ENCODE measurements at places on chromosomes 11 and 22.

DNA sequence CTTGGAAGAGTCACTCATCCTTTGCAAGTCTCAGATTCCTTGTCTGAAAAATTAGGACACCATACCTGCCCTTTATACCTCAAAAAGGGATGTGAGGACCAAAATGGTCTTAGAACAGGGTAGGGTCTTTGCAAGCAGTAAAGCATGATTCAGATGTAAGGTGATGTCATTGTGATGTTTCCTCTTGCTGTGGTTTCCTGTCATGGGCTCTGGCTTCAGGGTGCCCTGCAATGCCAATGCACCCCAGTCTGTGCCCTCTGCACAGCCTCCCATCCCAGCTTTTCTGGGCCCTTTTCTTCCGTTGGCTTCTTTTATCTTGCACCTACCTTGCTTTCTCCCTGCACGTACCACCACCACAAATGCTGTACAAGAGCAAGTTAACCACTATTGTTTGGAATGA lies 87.8 kb upstream of the NNMT start:
- no peaks in the 10 kb centered on the region for H3K4me1 ChIP-seq
- H3K36me3 ChIP-seq, result no peaks in the 10 kb centered on the region
- no peak for DNase-seq
- no peak overlapping the region for H3K4me3 ChIP-seq
- no peak overlapping the region for H3K27ac ChIP-seq
- no peaks in the 10 kb centered on the region for H3K27me3 ChIP-seq

DNA sequence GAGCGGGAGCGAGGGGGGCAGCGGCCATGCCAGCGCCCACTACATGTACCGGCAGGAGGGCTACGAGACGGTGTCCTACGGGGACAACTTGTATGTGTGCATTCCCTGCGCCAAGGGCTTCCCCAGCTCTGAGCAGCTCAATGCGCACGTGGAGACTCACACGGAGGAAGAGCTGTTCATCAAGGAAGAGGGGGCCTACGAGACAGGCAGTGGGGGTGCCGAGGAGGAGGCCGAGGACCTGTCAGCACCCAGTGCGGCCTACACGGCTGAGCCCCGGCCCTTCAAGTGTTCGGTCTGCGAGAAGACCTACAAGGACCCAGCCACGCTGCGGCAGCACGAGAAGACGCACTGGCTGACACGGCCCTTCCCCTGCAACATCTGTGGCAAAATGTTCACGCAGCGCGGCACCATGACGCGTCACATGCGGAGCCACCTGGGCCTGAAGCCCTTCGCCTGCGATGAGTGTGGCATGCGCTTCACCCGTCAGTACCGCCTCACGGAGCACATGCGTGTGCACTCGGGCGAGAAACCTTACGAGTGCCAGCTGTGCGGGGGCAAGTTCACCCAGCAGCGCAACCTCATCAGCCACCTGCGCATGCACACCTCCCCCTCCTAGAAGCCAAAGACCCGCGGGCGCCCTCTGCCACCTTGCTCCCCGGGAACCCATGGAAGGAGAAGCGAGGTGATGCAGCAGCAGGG lies 20.9 kb upstream of the TMEM191C start:
- H3K4me1 ChIP-seq, result no peaks in the 10 kb centered on the region
- no peak overlapping the region for H3K4me3 ChIP-seq
- DNase-seq, result peak; percentile 12
- H3K36me3 ChIP-seq, result no peaks in the 10 kb centered on the region

DNA sequence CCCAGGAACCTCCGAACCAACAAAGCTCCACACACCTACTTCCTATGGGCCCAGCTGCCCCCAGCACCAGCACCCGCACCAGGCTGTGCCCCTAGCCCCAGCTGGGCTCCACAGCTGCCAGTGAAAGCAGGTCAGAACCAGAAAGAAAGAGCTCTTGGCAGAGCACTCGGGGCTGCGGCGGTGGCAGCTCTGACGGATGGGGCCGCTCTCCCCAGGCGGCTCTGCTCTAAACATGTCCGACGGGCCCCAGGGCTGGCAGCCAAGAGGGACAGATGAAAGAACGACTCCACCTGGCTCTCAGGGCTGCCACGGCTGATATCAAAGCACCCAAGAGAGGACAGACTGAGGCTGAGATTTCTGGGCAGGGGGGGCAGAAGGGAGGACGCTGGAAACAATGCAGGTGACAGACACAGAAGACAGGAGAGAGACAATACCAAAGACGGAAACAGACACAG lies 25.7 kb downstream of the LRFN4 start:
- H3K27me3 ChIP-seq, result no peaks in the 10 kb centered on the region
- H3K4me3 ChIP-seq, result no peak overlapping the region
- no peak overlapping the region for H3K27ac ChIP-seq
- no peak for DNase-seq
- no peaks in the 10 kb centered on the region for H3K4me1 ChIP-seq
- no peaks in the 10 kb centered on the region for H3K36me3 ChIP-seq

- no peak overlapping the region for H3K27ac ChIP-seq
- H3K4me1 ChIP-seq, result no peaks in the 10 kb centered on the region
- H3K36me3 ChIP-seq, result no peaks in the 10 kb centered on the region
- no peak for DNase-seq
These were observed 211.4 kb upstream of the NARS2 start for GRCh38 chr11:78786086-78786485.

GRCh38 chr22:47446331-47446730 lies 683.9 kb downstream of the TBC1D22A start:
- no peak overlapping the region for H3K4me3 ChIP-seq
- H3K27ac ChIP-seq, result no peak overlapping the region
- no peaks in the 10 kb centered on the region for H3K4me1 ChIP-seq
- H3K27me3 ChIP-seq, result no peaks in the 10 kb centered on the region
- H3K36me3 ChIP-seq, result no peaks in the 10 kb centered on the region
- DNase-seq, result no peak

DNA sequence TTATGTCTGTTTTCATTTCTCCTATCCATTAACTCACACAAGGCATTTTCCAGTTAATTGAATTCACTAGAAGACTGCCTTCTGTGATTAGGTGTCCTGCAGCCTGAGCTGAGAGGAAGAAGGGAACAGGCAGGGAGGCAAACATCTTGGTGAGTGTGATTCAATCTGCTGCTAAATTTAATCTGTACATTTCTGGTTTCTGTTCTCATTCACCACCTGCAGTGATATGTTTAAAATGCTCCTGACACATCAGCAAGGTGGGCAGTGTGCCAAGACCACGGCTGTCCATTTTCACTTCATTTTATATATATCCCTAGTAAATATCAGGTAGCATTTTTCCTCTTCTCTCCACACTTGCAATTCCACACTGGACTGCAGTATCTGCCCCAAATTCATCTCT lies 416.5 kb downstream of the TMEM135 start:
- no peak overlapping the region for H3K27ac ChIP-seq
- DNase-seq, result no peak
- no peaks in the 10 kb centered on the region for H3K4me1 ChIP-seq
- no peak overlapping the region for H3K4me3 ChIP-seq
- H3K27me3 ChIP-seq, result no peaks in the 10 kb centered on the region

GRCh38 chr11:26608507-26609146 lies 36.6 kb upstream of the MUC15 start:
- no peaks in the 10 kb centered on the region for H3K4me1 ChIP-seq
- H3K27ac ChIP-seq, result no peak overlapping the region
- no peaks in the 10 kb centered on the region for H3K36me3 ChIP-seq
- DNase-seq, result no peak

DNA sequence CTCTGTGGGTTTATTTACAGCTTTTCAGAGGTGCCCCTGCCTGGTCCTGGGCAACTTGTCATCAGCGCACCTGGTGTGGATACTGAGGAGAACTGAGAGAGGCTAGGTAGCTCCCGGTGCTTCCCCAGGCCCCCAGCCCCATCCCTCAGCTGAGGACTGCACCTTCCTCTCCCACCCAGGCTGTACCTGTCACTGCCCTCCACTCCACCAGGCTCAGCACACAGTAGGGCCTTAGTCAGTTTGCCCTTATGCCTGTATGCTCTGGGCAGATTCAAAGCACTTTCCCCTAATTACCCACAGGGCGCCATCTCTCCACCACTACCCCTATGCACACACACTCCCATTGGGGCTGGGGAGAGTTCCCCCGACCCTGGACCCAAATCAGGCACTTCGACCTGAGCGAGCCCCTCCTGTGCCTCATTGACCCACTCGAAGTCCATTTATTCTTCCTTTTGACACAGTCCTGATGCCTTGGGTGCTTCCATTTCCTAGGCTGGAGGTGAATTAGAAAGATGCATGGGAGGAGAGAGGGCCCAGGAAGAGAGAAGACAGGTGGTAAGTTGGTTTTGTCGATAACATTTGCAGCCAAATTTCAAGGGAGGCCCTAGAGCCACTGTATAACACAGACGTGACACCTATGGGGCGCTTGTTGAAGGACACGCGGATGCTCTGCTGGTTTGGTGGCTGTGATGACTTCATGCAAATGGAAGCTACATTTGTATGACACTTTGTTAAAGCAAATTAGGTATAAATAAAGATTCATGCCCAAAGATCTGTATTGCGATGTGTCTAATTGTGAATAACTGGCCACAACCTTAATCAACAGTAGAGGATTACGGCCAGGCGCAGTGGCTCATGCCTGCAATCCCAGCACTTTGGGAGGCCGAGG lies 13.8 kb upstream of the PICK1 start:
- no peak overlapping the region for H3K4me3 ChIP-seq
- no peaks in the 10 kb centered on the region for H3K27me3 ChIP-seq
- H3K4me1 ChIP-seq, result peaks cover 16% of the 10 kb centered on the region
- H3K27ac ChIP-seq, result no peak overlapping the region
